Jurkat, Clone E6-1 (cell line): ENCODE measurements at places on chromosomes 1 and 21.

- DNase-seq, result no peak
Measured at GRCh38 chr21:42513985-42514882, 582 bp downstream of the SLC37A1 start.

DNA sequence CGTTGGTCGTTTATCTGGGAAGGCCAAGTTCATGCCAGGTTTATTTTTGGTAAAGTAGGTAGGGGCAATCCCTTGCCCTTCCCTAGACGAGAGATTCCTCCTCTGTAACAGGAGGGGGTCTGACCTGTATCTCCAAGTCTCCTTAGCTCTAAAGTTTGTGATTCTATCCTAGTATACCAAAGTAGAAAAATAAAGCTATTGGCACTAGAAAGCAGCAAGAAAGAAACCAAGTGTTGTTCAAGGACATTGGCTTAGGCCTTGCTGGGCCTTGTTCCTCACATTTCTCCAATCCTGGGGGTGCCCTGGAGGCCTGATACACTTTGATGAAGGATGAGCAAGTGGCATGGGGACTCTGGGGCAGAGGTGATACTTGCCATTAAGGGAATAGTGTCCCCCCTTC, 814 bp downstream of the MTARC2 start:
- DNase-seq, result no peak

- DNase-seq, result no peak
Measured at GRCh38 chr1:67882196-67882958, 49.1 kb upstream of the GNG12 start.

DNA sequence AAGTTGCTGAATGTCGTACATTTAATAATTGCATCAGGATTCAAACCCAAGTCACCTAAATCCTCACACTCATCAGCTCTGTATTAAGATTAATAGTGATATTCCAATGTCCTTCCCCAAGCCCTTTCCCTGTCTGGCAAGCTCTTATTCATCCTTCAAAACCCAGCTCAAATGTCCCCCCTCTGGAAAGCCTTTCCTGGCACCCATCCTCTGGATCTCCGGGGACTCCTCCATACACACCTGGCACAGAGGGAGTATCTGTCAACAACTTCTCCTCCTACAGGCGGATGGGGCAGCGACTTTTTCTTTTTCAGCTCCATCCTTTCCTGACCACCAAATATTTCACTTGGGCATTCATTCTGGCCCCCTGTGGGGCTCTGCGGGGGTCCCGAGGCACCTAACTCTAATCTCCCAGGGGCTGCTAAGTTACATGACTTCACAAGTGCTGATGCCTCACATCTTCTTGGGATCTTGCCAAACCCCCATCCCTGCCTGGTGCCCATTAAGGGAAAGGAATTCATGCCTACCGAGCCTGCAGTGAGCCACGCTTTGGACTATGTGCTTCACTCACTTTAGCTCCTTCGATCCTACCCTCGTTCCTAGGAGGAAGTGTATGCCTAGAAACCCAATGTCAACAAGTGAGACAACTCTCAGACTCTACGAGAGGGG, 15.2 kb downstream of the TINAGL1 start:
- DNase-seq, result no peak

- DNase-seq, result no peak
Measured at GRCh38 chr1:234555390-234556024, 54.5 kb downstream of the IRF2BP2 start.

DNA sequence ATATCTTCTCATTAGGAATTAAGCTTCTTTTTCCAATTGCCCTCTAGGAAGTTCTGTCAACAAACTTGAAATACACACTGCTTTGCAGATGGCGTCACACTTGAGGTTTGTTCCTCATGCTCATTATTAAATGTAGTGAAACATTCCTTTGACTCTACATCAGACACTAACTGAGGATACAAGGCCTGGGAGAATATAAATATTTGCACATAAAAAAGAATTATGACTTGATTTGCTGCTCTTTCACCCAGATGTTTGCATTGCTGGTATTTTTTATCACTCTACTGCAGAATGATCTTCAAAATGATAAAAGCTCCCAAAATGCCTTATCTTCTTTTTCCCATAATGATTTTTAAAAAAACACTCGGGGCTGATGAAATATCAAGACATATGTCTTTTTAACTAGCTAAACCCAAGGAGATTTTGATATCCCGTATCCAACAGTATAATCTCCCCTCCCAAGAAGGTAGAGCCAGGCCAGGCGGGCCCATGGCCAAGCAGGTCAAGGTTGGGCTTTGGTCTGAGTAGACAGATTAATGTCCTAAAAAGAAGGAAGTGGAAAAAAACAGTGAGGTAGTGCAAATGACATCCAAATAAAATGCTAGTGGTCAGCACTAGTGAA, 264.6 kb downstream of the HHIPL2 start:
- DNase-seq, result no peak

- no peak for DNase-seq
Measured at GRCh38 chr21:38293113-38293512, 36.3 kb downstream of the KCNJ15 start.

- no peak for DNase-seq
Measured at GRCh38 chr21:45455674-45456583, 51.0 kb downstream of the COL18A1 start.

DNA sequence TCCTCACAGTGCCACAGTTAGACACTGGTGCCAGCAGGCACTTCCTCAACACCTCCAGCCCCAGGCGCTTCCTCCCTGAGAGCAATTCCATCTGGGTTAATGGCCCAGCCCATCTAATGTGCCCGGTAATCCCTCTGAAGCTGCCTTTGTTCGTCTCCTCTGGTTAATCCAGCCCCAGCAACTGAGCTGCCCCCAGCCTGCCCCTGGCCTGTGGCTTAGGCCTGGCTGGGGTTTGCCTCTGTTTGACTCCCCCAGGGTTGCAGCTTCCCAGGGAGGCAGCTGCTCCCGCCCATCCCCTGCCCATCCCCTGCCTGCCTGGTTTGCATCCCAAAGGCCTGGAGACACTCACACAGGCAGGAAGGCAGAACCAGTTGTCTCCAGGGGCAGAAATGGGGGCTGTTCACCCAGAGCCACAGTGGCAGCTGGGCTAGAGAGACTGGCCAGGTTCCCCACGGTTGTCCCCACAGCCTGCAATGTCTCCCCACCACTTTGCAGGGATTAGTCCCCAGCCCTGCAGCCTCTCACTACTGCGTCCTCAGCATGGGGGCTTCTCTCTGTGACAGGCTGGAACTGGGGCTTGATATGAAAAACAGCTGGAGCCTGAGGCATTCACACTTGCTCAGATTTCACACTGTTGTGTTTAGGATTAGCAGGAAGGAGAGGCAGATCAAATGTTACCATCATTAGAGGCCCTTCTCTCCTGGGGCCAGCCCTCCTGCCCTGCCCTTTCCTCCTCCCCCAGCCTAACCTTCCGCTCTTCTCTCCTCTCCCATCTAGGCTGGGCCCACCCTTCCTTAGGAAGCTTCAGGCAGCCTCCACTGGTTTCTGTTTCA, 120.2 kb downstream of the TLR5 start:
- no peak for DNase-seq

GRCh38 chr1:163170975-163171676, 31.6 kb downstream of the RGS5 start:
- DNase-seq, result no peak

DNA sequence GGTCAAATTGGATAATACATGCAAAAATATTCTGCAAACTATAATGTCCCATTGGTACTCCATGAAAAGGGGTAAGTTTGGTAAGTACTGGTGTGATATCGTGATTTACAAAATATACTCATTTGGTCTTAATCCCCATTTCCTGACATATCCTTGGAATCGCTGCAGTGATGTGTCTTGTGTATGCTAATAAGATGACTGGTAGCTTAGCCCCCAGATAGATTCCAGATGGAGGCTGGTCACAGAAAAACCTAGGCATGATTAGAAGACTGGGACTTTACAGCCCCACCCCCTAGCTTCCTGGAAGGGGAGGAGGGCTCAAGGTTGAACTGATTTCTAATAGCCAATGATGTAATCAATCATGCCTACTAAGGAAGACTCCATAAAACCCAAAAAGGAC, 3.0 kb downstream of the VAMP4 start:
- DNase-seq, result no peak

GRCh38 chr1:236762410-236762809, 32.7 kb upstream of the MTR start:
- no peak for DNase-seq

- no peak for DNase-seq
Measured at GRCh38 chr1:114130846-114131525, 22.7 kb downstream of the SYT6 start.

- DNase-seq, result no peak
Measured at GRCh38 chr1:194071205-194071604, 884.8 kb upstream of the B3GALT2 start.

- no peak for DNase-seq
Measured at GRCh38 chr21:45335761-45336534, 48.3 kb upstream of the POFUT2 start.

- no peak for DNase-seq
Measured at GRCh38 chr1:16006552-16007485, 2.8 kb downstream of the SRARP start.

- no peak for DNase-seq
Measured at GRCh38 chr1:1625824-1626206, 6.2 kb upstream of the MMP23B start.

- peak; percentile 81 for DNase-seq
Measured at GRCh38 chr21:41926117-41926806, 27.6 kb downstream of the C2CD2 start.

- DNase-seq, result no peak
Measured at GRCh38 chr1:201970334-201971159, 11.9 kb upstream of the RNPEP start.

DNA sequence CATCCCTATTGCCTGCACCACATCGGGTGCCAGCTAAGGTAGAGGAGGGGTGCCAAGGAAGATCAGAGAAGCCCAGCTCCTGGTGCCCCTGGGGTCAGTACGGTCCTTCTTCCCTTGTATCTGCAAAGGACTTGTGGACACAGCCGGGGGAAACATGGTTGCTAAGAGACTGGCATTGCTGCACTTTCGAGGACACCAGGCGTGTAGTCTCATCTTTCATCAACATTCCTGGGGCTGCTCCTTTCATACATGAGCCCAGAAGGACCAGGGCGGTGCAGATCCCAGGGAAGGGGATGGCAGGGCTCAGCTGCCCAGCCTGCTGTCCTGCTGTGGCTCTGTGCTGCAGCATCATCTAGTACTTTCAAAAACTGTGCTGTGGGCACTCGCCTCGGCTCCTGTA, 61.0 kb downstream of the RUNX1 start:
- no peak for DNase-seq

- no peak for DNase-seq
Measured at GRCh38 chr1:178921499-178921898, 50.6 kb upstream of the ANGPTL1 start.

DNA sequence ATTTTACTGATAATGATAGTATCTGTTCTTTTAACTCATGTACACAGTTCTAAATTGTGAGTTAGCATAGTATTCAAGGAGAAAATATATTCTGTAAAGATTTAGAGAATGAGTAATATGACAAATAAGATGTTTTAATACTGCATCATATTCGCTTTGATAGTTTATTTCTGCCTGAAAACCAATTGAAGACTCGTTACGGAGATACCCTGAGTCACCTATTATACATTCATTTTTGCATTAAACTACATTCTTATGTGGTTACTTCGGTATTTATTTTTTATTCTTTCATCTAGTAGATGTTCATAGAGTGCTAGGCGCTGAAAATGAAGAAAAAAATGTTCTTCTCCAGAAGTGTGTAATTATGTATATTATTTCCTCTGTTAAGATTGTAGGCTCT, 5.3 kb downstream of the UHMK1 start:
- no peak for DNase-seq

GRCh38 chr1:229410692-229411433, 23.0 kb downstream of the ACTA1 start:
- peak; percentile 20 for DNase-seq

DNA sequence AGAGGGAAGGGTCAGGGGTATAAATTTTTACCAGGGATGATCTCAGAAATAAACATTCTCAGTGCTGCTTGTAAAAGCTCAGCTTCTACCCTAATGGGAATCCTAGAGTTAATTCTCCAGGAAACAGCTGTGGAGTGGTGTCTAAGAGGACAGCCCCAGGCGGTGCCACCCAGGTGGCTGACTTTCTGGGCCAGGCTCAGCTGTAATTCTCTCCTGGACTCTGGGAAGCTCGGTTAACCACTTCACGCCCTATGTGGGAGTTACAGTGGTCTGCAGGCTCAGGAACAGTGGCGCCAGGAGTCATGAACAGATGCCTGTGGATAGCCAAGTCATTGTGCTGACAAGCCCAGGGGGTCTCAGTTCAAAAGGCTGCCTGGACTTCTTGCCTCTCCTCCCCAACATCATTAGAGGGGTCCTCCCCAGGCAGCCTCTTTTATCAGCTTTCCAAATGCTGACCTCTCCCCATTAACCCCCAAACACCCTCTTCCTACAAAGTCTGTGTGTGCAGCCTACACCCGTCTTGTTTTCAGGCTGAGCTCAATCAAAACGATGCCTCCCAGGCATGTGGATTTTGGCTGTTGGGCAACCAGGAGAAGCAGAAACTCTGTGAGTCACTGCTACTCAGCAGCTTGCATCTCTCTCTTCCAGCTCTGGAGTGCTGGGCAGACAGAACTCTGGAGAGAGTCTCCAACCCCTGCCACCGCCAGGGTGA, 1.2 kb downstream of the HHIPL2 start:
- DNase-seq, result no peak

GRCh38 chr1:226605318-226605950, 56.9 kb downstream of the STUM start:
- DNase-seq, result no peak

- no peak for DNase-seq
Measured at GRCh38 chr1:63575340-63575826, 17.8 kb upstream of the PGM1 start.

DNA sequence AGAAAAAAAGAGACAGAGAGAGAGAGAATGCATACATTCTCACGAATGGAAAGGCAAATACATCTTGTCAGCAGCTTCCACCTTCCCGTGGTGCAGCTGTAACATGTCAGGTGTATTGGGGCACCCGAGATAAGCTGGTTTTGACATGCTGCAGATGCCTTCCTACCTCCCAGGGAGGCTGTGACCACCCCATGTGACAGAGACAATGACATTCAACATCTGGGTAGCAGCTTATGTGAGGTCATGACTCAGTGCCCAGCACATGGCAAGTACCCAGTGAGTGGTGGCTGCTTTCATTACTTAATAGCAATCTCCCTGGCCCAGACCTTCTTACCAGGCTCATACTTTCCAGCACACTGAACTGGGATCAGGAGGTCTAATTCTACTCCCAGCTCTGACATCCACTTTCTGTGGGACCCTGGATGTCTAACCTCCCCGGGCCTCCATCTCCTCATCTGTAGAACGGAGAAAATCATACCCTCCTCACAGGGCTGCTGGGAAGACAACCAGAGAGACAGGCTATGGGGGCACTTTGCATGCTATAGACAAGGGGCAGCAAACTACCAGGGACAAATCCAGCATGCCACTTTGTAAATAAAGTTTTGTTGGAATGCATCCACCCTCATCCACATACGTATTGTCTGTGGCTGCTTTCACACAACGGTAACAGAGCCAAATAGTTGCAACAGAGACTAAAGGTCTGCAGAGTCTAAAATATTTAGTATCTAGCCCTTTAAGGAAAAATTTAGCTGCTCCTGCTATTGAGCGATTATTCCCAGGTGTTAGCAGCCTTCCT, 38.5 kb upstream of the ZBTB40 start:
- no peak for DNase-seq

DNA sequence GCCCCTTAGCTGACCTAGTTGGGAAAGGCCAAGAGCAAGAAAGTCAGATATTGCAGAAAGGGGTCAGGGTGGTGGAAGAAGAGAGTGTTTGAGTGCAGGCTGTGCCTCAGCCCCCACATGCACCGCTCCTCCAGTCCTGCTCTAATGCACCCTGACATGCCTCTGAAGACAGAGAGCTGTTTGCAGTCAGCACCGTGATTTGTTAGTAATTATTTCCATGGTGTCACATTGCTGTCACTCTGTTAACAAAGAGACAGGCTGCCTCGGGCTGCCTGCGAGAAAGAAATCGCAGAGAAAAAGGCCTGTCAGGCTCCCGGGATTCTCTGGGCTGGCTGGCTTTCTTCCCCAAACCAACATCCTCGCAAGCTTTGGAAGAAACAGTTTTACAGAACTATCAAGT, 58.3 kb downstream of the ERI3 start:
- no peak for DNase-seq
